Articular chondrocyte of knee joint (primary cell): ENCODE measurements at places on chromosomes 1 and 21. TPM values are rescaled to one million over a fixed set of nuclear protein-coding genes. Genes with fewer than 3 reads are reported as not detected.

Gene PPIAL4G
- under 0.01 TPM in 2 replicates for total RNA-seq

Gene HOOK1
- under 0.01 TPM in 2 replicates for total RNA-seq

Gene LAPTM5
- total RNA-seq: 0.13 and 0.22 TPM in 2 replicates

Gene APOBEC4
- not detected in 2 replicates for total RNA-seq

Gene GBP7
- not detected in 2 replicates for total RNA-seq

Gene AADACL4
- not detected in 2 replicates for total RNA-seq

Gene SLC35E2B
- total RNA-seq: 32.3 and 39.0 TPM in 2 replicates

Gene RBM11
- 0.13 and 0.32 TPM in 2 replicates for total RNA-seq

Gene OLFML3
- 86.6 and 104 TPM in 2 replicates for total RNA-seq

Gene NGF
- total RNA-seq: 7.2 and 12.6 TPM in 2 replicates

Gene CD53
- total RNA-seq: not detected in 2 replicates

Gene TEDDM1
- total RNA-seq: not detected in 2 replicates

Gene FAM177B
- total RNA-seq: not detected in 2 replicates

Gene ICOSLG
- under 0.01 and 0.13 TPM in 2 replicates for total RNA-seq

Gene IGSF3
- total RNA-seq: 2.1 and 2.5 TPM in 2 replicates

Gene GJA8
- total RNA-seq: not detected in 2 replicates

Gene ARID4B
- total RNA-seq: 34.6 and 39.3 TPM in 2 replicates

Gene VTCN1
- total RNA-seq: not detected in 2 replicates

Gene OR2G6
- under 0.01 TPM in 1 of 2 replicates, not detected in the other for total RNA-seq

Gene GBP4
- 1.0 and 2.8 TPM in 2 replicates for total RNA-seq

Gene LEFTY2
- not detected in 2 replicates for total RNA-seq

Gene RHCE
- 0.65 and 1.4 TPM in 2 replicates for total RNA-seq

Gene ASAP3
- 127 and 150 TPM in 2 replicates for total RNA-seq

Gene IRF6
- 0.13 and 0.43 TPM in 2 replicates for total RNA-seq

Gene TTC22
- total RNA-seq: under 0.01 TPM in 1 of 2 replicates, not detected in the other

Gene SLC16A4
- total RNA-seq: 57.1 and 57.4 TPM in 2 replicates
